ENCODE measurements at places on chromosomes 16 and 17.

GRCh38 chr17:60390186-60390585 is 1.7 kb downstream of the USP32 start:
- DNase-seq = peak; percentile 32

GRCh38 chr16:78731785-78732184 is 632.3 kb downstream of the WWOX start:
- DNase-seq = no peak

GRCh38 chr17:60481604-60482003 is 44.4 kb downstream of the APPBP2 start:
- DNase-seq = no peak

GRCh38 chr16:69236319-69236718 is 49.4 kb downstream of the SNTB2 start:
- no peak for DNase-seq

DNA sequence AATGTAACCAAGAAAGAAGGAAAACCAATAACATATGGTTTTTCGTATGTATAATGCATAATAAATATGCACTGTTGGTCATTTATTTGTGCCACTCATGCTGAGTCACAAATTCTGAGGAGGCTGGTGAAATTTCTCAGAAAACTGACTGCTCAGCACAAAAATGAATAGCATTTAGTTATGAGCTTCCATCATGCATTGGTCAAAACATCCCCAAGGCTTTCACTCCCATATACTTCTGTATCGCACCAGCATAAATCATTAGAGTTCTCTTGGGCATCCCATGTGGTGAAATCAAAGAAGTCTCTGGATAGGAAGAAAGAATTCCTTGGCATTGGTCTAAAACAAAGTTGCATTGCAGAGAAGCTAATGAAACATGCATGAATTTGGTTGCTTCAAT is 785.6 kb upstream of the CDH8 start:
- no peak for DNase-seq

GRCh38 chr17:78836420-78837021 is 4.1 kb downstream of the USP36 start:
- no peak for DNase-seq

All from ACHN (cell line).